ENCODE measurements at places on chromosomes 12 and 14.

DNA sequence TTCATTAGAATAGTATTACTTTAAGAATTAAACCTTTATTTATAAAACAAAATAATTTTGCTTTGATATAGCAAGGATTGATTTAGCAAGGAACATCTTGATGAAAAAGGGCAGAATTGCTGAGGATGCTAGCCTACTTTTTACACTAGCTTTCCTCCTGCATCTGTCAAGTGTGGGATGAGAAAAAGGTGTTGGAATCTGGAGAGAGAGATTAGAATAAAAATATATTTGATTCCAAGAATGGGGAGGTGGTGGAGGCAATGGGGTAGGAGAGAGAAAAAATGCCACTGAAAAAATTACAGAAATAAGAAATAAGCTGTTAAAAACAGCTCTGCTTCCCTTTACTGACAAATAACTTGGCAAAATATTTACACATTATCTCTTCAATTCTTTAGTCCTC is 98.9 kb downstream of the NUMB start:
- H3K4me3 ChIP-seq: no peak overlapping the region
- DNase-seq: no peak
- no peak overlapping the region for H3K27ac ChIP-seq
- H3K36me3 ChIP-seq: peaks cover 3% of the 10 kb centered on the region

DNA sequence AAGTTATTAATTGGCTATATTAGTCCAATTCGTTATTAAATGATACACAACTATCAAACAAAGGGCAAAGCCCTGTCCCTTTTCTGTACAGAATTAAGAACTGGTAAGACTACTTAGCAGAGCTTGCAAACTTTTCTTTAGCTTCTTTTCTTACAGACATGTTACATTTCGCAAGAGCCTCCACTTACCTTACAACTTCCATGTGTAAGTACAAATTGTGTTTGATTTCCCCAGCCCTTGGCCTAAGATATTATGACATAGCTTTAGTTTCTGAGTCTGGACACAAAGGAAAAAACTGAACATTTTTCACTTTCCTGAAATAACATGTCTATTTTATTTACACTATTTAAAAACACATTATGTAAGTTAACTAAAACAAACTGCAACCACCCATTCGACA is 1.7 kb downstream of the ATF7 start:
- no peaks in the 10 kb centered on the region for H3K36me3 ChIP-seq
- H3K27me3 ChIP-seq: no peaks in the 10 kb centered on the region
- DNase-seq: no peak
- H3K4me1 ChIP-seq: peaks cover 22% of the 10 kb centered on the region

DNA sequence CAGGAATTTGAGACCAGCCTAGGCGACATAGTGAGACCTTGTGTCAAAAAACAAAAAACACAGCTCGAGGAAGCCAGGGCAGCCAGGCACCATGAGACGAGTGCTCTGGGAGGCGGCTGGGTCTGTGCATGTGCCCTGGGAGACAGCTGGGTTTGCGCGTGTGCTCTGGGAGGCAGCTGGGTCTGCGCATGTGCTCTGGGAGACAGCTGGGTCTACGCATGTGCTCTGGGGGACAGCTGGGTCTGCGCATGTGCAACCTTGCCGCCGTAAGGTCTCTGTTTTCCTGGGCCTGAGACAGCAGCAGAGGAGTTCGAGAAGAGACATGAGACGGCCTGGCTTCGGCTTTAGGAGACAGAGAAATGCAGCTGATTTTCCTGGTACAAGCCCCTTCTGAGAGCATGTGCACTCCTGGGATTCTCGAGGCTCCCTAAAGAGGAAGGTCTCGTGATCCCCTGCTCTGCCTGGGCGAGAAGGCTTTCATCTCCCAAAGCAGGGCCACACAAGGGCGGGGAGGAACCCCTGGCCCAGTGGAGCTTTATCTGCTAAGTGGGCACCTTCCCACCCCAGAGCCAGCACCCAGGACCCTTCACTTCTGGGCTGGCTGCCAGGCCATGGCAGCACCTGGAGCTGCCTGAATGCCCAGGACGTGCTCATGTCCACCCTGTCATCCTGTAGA is 3.5 kb upstream of the BDKRB1 start:
- H3K36me3 ChIP-seq: no peaks in the 10 kb centered on the region
- DNase-seq: no peak
- H3K4me1 ChIP-seq: no peaks in the 10 kb centered on the region
- no peak overlapping the region for H3K27ac ChIP-seq
- no peaks in the 10 kb centered on the region for H3K27me3 ChIP-seq

DNA sequence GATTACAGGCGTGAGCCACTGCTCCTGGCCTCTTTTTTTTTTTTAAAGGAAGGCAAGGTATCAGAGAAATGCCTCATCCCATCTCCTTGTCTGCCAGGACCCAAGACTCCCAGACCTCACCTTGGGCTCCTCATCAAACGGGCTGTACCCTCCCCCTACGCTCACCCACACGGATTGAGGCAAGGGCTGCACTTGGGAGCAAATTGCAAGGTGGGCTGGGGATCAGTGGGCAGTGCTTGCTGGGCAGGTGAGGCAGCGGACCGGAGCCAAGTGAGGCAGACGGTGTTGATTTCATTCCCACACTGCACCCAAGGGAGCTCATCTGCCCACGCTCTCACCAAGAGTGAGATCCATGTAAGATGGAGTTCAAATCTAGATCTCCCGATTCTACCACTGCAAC is 41.0 kb upstream of the DICER1 start:
- no peaks in the 10 kb centered on the region for H3K4me1 ChIP-seq
- H3K36me3 ChIP-seq: no peaks in the 10 kb centered on the region
- no peak overlapping the region for H3K4me3 ChIP-seq
- DNase-seq: no peak
- H3K27me3 ChIP-seq: no peaks in the 10 kb centered on the region

DNA sequence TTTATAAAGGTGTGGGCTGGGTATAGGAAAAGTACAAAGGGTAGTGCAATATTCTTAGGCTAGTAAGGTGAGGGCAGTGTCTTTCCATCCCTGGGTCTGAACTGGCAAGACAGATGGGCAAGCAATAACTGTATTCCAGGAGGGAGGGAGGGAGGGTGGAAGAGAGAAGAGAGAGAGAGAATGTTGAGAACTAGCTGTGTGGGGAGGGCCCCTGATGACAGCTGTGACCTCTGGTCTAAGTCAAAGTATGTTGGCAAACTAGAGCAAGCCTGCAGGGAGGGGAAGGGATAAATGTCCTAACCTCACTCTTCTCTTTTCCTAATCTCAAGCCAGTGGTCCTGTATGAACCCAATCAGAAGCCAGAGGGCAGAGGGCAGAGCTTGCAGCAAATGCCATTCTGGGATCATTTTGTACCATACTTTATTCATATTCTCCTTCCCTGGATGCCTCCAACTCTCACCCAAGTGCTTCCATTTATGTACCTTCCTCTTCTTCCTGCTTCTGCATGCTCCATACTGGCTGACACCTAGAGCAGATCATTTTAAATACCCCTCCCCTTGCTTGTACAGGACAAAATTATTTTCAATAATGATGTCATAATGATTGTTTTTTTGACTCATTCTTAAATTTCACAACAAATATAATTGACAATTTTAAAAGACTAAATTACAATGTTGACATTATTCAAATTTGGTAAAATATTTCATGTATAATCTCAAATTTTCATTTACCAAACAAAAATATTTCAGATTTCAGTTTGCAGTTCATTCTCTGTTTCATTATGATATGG is 75.9 kb downstream of the AKAP6 start:
- no peaks in the 10 kb centered on the region for H3K36me3 ChIP-seq
- DNase-seq: no peak
- no peak overlapping the region for H3K27ac ChIP-seq
- H3K4me1 ChIP-seq: no peaks in the 10 kb centered on the region
- H3K4me3 ChIP-seq: no peak overlapping the region

DNA sequence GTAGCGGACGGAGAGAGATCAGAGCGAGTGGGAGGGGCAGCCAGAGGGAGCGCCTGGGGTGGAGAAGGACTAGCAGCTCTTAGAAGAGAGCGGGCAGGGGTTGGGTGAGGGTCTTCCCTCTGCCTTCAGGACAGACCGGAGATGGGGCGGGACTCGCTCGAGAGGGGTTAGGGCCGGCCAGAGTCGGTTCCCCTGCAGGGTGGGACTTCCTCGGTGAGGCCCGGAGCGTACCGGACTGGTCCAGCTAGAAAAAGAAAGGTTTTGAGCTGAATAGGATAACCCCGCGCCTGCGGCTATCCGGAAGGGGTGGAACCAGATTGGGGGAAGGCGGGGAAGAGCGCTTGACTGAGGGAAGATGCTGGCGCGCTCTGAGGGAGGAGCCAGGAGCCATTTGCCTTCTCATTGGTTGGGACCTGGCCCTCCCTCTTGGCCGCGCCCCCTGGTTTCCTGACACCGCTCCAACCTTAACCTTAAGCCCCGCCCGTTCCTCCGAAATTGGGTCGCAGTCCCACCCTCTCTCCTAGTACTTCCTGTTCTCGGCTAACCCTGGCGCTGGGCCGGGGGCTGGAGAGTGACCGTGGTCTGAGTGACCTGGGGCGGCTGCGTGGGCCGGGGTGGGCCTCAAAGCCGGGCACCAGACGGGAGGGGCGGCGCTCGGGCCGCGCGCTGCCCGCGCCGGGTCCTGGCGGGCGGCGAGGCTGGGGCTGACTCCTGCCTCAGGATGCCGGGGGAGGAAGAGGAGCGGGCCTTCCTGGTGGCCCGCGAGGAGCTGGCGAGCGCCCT is at the start of gene RNF31:
Gene RNF31, plus strand, starts transcription at position 521 of the 783 bp plus-strand sequence. Its CDS starts 201 bp downstream, at position 722.
- DNase-seq: peak; percentile 92
- H3K4me1 ChIP-seq: peaks cover 28% of the 10 kb centered on the region

DNA sequence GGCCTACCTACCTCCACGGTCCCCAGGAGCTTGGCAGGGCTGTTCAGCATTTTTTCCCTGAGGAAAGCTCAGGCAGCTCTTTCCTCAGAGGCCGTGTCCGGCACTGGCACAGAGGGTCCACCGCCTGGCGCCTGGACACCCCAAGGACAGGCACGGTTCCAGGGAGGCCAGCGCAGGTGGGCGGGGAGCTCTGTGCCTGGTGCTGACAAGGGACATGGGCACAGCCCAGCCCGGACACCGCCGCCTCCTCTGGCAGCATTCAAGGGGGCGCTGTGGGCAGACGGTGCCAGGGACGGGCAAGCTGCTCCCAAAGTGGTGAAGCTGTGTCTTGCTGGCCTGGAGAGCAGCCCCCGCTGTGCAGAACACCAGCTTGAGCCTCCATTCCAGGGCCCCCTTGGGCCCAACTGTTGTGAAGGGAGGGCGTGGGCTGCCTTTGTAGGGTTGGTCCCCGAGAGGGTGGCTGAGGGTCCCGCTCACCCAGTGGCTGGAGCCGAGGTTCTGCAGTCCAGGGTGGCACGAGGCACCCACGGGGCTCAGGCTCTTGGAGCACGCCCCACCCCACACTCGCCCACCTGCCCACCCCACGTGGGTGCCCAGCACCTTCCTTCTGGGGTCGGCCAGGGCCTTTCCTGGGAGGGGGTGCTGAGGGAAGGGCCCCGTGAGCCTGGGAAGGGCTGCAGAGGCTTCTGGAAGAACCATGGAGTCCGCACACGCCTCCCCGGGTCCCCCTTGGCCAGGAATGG is 29.3 kb upstream of the TEX22 start:
- H3K36me3 ChIP-seq: no peaks in the 10 kb centered on the region
- no peak overlapping the region for H3K27ac ChIP-seq
- no peak for DNase-seq

- peaks cover 5% of the 10 kb centered on the region for H3K4me1 ChIP-seq
- no peak for DNase-seq
- no peak overlapping the region for H3K27ac ChIP-seq
- H3K27me3 ChIP-seq: no peaks in the 10 kb centered on the region
Observed at GRCh38 chr14:58598804-58599525, 38.8 kb upstream of the DACT1 start.

GRCh38 chr12:122975790-122976647 is 975 bp downstream of the OGFOD2 start:
- no peaks in the 10 kb centered on the region for H3K27me3 ChIP-seq
- peak overlapping the region; percentile 98 for H3K4me3 ChIP-seq
- H3K4me1 ChIP-seq: peaks cover 28% of the 10 kb centered on the region
- H3K36me3 ChIP-seq: no peaks in the 10 kb centered on the region
- DNase-seq: no peak
- H3K27ac ChIP-seq: peak overlapping the region; percentile 99

GRCh38 chr12:68356060-68356695 is 24.0 kb upstream of the MDM1 start:
- no peak for DNase-seq
- no peak overlapping the region for H3K4me3 ChIP-seq
- no peak overlapping the region for H3K27ac ChIP-seq
- H3K36me3 ChIP-seq: no peaks in the 10 kb centered on the region
- no peaks in the 10 kb centered on the region for H3K4me1 ChIP-seq
- H3K27me3 ChIP-seq: no peaks in the 10 kb centered on the region

- H3K27me3 ChIP-seq: no peaks in the 10 kb centered on the region
- peak; percentile 5 for DNase-seq
- H3K4me1 ChIP-seq: no peaks in the 10 kb centered on the region
- no peak overlapping the region for H3K4me3 ChIP-seq
Observed at GRCh38 chr14:25132732-25133422, 82.9 kb upstream of the STXBP6 start.

Measured in effector memory CD4-positive, alpha-beta T cell (primary cell).